ENCODE measurements at places on chromosomes 5 and 9.

GRCh38 chr5:74293182-74293581 lies 347.3 kb downstream of the ENC1 start:
- DNase-seq: no peak

GRCh38 chr5:174690271-174690670 lies 34.1 kb upstream of the MSX2 start:
- no peak for DNase-seq

- DNase-seq: no peak
Observed at GRCh38 chr5:98227489-98227888, 546.0 kb upstream of the RGMB start.

DNA sequence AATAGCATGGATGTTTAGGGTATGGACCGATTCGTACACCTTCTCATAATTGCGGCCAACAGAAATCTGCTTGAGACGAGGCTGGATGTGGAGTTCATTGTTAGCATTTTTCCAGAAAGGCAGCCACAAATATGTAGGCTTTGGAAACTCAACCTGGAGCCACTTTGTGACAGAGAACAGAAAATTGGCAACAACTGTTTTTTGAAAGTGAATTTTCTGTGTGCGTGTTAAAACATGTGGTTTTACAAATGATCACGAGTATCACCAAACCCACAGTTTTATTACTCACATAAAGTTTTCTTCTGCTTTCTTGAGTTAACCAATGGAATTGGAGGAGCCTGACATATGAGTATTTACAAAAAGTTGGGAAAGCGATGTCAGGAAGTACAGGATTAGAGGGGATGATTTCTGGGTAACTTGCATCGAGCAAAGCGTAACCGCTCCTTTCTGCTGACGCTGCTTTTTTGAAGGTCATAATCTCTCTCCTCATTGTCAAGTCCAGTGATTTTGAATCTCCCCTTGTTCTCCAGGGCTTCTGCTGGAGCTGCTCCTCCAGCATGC lies 138.5 kb upstream of the TAF11L2 start:
- no peak for DNase-seq

- no peak for DNase-seq
Observed at GRCh38 chr9:102178811-102179210, 440.4 kb upstream of the GRIN3A start.
